NK-92 treated with Interleukin-12 subunit alpha and Interleukin-12 subunit beta, amount 100 ng/mL, for 24 hours (cell line): ENCODE measurements at places on chromosomes 7 and 10.

DNA sequence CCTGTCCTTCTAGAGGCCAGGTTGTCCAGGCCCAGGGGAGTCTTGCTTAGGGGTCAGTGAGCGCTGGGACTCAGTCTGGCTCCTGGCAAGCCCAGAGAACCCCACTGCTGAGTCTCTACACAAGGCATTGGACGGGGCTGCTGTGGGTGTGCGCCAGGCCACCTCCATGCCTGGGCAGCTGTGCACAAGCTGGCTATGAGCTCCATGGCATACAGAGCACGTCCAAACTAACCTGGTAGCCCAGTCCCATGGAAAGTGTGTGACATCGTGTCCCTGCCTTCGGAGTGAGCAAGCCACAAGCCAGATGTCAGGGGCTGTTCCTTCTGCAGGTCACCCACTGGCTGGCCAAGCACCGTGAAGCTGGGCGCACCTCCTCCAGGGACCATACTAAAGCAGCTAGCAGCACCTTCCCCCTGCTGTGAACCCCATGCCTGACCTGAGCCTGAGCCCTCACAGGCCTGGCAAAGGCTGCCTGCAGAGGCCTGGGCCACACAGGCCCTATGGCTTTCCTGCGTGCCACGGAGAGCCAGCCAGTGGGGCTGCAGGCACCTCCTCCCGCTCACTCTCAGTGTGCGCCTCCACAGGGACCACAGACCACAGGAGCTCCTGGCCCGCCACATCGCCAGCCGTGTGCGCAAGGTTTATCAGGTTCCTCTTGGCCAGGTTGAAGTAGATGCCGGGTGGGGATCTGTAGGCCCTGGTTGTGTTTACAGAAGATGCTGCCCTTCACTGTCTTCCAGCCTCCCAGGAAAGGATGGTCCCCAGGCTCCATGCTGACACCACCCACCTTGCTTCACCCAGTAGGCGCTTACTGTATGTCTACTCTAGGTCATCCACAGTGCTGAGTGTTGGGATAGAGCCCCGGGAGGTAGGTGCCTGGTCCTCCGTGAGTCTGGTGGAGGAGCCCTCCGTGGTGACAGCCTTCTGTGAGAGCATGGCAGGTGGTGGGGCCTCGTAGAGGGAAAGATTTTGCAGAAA is 219.7 kb downstream of the EBF3 start:
- DNase-seq = no peak

DNA sequence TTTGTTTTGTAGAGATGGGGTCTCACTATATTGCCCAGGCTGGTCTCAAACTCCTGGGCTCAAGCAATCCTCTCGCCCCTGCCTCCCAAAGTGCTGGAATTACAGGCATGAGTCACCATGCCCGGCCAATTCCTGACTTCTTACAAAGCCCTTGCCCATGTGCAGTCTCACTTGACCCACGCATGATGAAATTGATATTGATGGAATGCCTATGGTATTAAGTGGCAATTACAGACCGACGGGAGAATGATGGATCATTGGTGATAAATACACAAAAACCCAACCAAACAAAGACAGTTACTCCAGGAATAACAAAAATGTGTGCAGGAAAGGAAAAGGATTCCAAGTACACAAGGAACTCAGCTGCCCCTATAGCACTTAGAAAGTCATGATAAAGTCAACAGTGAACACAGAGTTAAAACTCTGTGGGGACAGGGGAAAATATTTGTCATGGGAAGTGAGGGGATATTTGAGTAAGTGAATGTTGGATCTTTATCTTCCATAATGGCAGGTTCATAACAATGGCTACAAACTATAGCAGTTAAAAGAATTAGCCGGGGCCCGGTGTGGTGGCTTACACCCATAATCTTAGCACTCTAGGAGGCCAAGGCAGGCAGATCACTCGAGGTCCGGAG is 21.6 kb downstream of the HIP1 start:
- no peak for DNase-seq

- DNase-seq = no peak
Observed at GRCh38 chr10:98901441-98902110, 334.1 kb downstream of the HPSE2 start.

- DNase-seq = no peak
Observed at GRCh38 chr7:585229-585711, 65.6 kb upstream of the PDGFA start.

DNA sequence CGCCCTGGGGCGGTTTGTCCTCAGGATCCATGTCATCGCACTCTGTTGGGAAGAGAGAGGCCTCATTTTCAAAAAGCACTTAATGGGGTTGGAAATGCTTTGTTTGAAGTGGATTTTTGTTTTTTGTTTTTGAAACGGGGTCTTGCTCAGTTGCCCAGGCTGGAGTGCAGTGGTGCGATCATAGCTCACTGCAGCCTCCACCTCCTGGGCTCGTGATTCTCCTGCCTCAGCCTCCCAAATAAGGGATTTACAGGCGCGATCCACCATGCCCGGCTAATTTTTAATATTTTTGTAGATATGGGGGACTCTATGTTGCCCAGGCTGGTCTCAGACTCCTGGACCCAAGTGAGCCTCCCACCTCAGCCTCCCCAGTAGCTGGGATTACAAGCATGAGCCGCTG is 735 bp downstream of the FKBP6 start:
- no peak for DNase-seq

DNA sequence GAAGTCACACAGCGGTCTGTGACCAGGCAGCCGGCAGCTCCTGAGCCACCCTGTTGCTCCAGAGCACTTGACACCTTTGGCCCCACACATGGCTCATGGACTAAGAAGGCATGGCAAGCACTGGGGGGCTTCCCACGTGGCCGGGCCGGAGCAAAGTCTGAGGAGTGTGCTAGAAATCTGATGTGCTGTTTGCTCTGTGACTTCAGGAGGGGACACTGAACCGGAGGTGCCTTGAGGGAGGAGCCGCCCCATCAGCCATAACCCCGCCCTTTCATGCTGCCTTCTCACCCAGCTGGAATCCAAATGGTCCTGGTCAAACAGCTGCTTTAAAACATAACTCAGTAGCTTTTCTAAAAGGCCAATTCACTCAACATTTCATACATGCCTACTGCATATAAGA is 33.5 kb downstream of the PROSER2 start:
- DNase-seq = no peak

GRCh38 chr7:45239486-45239885 is 81.9 kb downstream of the RAMP3 start:
- no peak for DNase-seq

DNA sequence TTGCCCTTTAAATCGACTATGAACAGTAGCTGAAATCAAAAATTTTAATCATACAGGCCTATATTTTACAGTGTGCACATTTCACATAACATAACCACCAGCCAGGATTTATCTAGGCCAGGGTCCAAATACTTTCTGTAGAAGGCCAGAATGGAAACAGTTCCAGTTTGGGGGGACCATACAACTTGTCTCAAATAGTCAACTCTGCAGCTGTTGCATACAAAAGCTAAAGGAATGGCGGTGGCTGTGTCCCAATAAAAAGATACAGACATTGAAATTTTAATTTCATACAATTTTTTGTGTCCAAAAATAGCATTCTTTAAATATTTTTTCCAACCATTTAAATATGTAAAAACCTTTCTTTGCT is 742 bp upstream of the TYSND1 start:
- DNase-seq = no peak
